ENCODE measurements at places on chromosomes 12 and 14.
A peak's percentile ranks its signal among the peaks of the same experiment; 100 is the strongest.

- no peak for DNase-seq
Measured at GRCh38 chr12:51855586-51856428, 7.3 kb upstream of the FIGNL2 start.

DNA sequence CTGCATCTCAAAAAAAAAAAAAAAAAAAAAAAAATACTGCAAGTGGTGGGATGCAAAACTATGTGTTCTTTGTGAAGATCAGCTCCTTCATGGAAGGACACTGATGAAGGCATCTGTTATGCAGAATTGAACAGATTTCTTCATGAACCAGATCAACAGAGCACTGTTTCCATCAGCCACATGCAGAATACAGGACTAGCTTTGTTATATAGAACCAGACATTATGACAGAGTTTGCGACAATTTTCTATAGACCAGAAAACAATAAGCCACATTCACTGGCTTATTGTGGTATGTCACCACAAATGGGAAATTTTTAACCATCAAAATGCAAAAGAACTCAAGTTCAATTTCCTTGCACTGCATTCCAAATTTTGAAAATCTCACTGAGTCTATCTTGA lies 34.7 kb downstream of the CIT start:
- DNase-seq = no peak

GRCh38 chr12:113002155-113002554 lies 23.8 kb downstream of the OAS2 start:
- no peak for DNase-seq

GRCh38 chr12:108633534-108634248 lies at the start of gene SELPLG:
Gene SELPLG (minus strand): TSS chr12:108633894. CDS start chr12:108624307, 9,587 bp downstream.
- DNase-seq = peak; percentile 77

DNA sequence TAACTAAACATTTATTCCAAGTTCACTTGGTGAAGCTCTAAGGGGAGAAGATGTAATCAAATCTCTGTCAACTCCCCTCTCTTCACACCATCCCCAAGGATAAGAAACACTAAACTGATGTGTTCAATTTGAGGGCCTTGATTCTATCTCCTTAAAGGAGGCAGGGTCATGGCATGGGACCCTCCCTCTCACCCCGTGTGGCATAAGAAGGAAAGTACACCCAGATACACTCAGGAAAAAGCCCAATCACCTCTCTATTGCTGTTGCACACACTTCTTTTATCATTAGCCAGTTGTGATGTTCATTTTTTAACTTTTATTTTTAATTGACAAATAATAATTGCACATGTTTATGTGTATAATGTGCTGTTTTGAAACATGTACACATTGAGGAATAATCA lies 35.1 kb downstream of the WASHC3 start:
- no peak for DNase-seq

DNA sequence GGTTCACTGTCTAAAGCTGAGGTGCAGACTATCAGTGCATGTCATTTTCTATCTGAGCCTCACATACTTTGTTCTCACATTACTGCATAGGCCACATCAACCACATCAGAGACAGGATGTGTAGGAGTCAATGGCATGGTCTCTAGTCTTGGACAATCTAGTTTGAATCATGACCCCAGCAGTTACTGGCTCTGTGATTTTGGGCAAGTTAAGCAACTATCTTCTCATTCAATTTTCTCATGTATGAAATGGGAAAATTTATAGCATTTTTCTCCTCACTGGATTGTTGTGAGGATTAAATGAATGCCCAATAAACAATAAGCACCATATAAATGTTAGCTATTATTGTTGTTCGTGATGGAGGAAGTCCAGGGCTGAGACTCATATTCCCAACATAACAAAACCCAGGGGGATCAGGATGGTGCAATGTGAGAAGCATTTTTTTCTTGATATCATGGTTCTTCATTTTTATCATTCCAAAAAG lies 432.6 kb downstream of the LRIG3 start:
- DNase-seq = no peak

DNA sequence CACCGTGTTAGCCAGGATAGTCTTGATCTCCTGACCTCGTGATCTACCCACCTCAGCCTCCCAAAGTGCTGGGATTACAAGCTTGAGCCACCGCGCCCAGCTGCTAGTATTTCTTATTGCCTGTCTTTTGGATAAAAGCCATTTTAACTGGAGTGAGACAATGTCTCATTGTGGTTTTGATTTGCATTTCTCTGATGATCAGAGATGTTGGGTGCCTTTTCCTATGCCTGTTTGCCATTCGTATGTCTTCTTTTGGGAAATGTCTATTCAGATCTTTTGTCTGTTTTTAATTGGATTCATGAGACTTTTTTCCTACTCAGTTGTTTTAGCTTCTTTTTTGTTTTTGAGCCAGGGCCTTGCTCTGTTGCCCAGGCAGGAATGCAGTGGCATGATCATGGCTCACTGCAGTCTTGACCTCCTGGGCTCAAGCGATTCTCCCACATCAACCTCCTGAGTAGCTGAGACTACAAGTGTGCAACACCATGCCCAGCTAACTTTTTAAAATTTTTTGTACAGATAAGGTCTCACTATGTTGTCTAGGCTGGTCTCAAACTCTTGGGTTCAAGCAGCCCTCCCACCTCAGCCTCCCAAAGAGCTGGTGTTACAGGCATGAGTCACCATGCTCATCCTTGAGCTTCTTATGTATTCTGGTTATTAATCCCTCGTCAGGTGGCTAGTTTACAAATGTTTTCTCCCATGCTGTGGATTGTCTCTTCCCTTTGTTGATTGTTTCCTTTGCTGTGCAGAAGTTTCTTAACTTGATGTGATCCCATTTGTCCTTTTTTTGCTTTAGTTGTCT lies 65.9 kb downstream of the ACACB start:
- no peak for DNase-seq

DNA sequence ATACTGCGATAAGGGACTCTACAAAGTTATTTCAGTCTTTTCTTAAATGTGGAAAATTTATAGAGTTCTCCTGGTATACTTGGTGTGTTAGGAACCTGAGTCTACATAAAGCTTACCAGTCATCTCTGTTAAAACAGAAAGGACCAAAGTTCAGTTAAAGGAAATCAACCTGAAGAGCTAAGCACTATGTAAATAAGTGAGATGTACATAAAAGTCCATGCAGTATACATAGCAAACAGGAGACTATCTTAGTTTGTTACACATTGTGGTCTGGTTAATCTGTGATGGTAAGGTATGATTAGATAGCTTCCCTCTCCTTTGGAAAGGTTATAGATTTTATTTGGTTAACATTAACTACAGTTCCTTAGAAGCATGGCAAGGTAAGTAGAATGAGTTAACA lies 75.9 kb downstream of the ATP2B1 start:
- DNase-seq = no peak

GRCh38 chr12:11882301-11883019 lies 188.3 kb upstream of the BCL2L14 start:
- DNase-seq = no peak

DNA sequence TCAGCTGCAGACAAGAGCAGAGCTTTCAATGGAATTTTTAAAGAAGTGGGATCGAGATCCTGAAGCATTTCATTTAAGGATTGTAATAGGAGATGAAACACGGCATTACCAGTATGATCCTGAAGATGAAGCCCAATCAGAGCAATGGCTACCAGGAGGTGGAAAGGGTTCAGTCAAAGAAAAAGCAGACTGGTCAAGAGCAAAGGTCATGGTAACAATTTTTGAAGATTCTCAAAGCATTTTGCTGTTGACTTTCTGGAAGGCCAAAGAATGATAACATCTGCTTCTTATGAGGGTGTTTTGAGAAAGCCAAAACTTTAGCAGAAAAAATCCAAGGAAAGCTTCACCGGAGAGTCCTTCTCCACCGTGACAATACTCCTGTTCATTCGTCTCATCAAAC lies 204.3 kb upstream of the EEA1 start:
- DNase-seq = no peak

DNA sequence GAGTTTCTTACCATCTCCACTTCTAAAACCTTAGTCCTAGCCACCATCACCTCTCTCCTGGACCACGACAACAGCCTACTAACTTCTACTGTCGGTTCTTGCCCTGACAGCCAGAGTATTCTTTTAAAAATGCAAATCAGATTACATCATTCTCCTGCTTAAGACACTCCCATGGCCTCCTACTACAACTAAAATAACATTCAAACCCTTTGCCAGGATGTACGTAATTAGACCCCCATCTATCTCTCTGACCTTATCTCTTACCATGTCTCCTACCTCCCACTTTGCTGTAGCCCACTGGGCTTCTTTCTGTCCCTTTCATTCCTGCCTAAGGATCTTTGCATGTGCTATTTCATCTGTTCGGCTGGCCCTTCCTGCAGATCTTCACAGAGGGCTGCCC lies 27.6 kb downstream of the TRIM9 start:
- no peak for DNase-seq

DNA sequence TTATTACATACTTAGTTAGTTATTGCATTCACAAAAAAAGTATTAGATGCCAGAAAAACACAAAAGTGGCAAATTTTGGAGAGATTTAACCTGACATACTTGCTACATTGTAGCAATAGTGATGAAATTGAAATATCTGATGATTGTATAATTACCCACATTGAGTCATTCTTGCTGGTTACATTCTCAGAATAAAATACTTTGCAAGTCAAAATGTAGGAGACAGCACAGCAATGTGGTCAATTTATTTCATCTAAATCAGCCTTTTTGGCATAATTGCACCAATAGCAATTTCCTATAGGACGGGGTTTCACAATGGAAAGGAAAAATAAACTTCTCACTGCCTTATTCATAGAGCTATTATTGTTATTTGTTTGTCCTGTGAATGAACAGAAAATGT lies 125.0 kb upstream of the ETV6 start:
- DNase-seq = no peak

GRCh38 chr12:92623386-92623785 lies 79.4 kb upstream of the PLEKHG7 start:
- no peak for DNase-seq

DNA sequence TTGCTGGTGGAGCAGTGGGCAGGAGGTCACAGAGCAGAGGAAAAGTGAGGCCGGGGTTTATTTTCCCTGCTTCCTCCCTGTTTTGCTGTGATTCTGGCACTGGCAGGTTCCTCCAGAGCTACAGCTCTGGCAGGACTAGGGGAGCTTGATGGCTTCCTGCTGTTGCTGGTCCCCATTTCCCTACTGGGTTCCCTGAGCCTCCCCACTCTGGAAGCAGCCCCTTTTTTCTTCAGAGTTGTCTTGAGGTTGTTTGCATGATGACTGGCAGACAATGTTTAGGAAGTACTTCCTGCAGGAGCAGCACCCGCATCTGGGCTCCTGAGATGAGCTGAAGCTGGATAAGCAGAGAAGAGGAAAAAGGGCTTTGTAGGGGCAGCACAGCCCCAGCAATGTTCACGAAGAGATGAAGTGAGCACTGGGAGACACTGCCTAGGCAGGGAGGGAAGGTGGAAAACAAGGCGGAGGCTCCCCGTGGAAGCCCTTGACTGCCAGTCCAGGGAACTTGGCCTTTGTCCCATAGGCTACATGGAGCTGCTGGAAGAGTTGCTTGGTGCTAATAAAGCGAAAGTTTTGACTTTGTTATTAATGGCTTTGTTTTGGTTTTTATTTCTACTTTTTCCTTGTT lies 126.9 kb downstream of the SLC38A6 start:
- no peak for DNase-seq

DNA sequence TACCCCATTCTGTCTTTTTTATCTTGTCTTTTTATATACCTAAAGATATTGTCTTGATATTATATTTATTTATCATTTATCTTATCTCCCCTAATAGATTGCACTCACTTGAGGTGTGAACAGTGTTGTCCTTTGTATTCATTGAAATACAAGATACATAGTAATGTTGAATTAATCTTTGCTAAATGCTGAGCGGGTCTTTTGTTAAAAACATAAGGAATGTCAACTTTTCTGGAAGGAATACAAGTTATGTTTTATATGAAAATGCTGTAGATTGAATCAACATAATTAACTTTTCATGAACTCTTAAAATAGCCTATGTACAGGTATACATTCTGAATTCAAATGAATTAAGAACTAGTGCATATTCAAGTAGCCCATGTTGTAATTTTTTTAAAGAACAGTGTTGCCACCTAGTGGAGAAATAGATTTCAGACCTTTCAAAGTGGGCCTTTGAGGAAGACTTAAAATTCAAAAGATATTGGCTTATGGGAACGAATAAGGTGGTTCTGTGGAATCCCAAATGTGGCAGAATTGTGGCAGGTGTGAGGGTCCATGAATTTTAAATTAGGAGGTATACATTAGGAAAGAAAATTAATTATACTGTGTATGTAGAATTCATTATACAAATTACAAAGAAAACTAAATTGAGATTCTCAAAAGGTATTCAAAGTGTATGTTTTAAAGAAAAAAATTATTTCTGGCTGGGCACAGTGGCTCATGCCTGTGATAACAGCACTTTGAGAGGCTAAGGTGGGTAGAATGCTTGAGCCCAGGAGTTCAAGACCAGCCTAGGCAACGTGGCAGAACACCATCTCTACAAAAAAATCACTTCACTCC lies 19.1 kb downstream of the BBOF1 start:
- DNase-seq = no peak

- no peak for DNase-seq
Measured at GRCh38 chr12:88903333-88903732, 323.1 kb upstream of the KITLG start.

- no peak for DNase-seq
Measured at GRCh38 chr14:99733540-99734405, 49.7 kb downstream of the CYP46A1 start.

DNA sequence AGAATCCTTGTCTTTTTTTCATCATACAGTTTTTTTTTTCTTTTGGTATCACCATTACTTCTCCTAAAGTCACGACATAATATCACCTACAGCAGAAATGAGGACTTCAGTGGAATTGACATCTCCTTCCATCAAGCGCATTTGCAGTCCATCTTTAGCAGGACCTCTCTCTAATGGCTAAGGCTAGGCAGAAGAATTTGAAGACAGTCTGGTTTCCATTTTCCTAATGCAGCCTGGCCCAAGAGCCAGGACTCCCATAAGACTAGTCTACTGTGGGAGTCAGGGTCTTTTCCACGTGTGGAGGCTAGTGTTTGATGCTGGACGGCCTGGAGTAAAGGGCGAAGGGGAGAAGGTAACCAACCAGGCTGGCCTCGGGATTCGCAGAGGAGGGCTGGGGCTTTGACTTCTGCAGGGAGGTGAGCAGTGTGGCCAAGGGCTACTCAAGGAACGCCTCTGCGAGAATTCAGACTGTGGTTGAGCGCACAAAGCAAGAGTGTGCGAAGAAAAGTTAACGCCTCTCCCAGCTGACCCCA lies 769 bp upstream of the ZNF740 start:
- DNase-seq = no peak

- DNase-seq = no peak
Measured at GRCh38 chr12:84913129-84913515, 523 bp upstream of the SLC6A15 start.

DNA sequence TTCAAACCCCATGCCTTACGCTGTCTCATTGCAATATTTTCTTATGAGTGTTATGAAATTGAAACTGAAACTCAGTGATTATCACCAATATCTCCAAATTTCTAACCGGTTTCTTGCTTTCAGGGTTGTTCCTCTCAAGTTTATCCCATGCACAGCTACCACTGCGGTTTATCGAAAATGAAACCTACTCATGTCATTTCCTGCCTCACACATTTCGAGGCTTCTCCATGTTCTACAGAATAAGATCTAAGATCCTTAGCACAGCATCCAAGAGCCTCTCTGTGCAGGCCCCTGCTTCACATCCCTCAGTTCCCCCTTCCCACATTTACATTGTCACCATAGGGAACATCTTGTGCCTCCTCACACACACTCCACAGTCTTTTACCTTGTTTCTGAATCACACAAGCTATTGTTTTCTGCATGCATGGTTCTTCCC lies 45.5 kb upstream of the FAR2 start:
- peak; percentile 5 for DNase-seq

Data from activated CD8-positive, alpha-beta memory T cell treated with anti-CD3 and anti-CD28 coated beads for 1 hour (primary cell).